GM20000 (cell line): ENCODE measurements at places on chromosomes 16 and 17.

DNA sequence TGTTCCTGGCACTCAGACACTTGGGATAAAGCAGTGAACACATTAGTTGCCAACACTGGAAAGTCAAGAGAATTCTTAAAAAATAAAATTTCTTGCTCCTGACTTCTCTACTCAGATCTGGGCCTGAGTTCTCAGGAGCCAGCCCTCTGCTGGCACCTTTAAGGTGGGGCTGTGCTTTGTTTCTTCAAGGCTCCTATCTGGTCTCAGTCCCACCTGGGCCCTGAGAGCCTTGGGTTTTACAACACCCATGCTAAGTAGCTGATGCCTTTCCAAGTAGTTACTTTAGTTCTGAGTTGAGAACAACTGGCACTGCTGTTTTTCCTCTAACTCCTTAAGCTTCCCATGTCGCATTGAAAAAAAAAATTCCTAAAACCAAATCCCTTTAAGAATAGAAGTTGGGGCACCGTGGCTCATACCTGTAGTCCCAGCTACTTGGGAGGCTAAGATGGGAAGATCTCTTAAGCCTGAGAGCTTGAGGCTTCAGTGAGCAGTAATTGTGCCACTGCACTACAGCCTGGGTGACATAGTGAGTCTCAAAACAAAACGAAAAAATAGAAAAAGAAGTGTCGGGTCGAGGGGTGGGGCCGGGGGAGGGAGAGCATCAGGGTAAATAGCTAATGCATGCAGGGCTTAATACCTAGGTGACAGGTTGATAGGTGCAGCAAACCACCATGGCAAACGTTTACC lies 16.6 kb downstream of the CHAD start:
- DNase-seq: no peak

DNA sequence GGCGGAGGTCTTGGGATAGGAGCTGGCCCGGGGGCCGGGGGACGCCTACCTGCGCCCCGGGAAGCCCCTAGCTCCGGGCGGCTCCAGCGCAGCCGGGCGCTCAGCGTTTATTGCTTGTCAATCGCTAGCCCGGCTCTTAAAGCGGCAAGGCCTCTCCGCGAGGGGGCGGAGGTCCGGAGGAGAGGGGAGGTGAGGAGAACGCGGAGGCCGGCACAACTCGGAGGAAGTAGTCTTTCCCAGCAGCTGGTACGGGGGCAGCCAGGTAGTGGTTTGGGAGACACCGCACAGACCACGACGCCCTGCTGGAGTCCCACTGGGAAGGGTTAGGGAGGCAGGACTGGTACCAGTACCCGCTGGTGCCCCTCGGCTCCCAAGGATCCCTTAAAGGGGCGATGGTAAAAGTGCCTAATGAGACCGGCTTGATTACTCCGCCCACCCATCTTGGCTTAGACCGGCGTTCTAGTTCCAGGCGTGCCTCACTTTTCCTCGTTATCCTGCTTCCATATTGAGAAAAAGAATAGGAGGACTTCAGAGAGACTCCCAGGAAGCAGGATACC lies at the start of gene MPP2:
Gene MPP2, minus strand, starts transcription at position 112 of the 557 bp plus-strand sequence. CDS start 3,076 bp downstream, outside the sequence.
- DNase-seq: peak; percentile 55

DNA sequence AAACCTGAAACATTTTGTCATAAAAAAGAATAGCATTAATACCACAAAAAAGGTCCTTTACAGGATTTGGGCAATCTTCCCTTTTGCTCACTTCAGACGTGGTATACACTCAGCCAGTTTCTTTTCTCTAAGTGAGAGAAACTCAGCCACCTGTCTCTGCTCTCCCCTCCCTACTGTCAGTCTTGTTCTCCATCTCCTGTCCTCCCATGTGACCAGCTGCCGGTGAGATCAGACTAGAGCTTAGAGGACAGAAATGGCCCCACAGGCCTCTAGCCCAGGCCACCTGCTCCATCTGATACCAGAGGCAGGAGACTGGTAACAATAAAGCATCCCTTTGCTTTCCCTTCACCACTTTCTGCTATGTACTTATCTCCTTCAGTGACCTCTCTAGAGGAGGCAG lies 34.9 kb downstream of the CMC2 start:
- DNase-seq: peak; percentile 35

DNA sequence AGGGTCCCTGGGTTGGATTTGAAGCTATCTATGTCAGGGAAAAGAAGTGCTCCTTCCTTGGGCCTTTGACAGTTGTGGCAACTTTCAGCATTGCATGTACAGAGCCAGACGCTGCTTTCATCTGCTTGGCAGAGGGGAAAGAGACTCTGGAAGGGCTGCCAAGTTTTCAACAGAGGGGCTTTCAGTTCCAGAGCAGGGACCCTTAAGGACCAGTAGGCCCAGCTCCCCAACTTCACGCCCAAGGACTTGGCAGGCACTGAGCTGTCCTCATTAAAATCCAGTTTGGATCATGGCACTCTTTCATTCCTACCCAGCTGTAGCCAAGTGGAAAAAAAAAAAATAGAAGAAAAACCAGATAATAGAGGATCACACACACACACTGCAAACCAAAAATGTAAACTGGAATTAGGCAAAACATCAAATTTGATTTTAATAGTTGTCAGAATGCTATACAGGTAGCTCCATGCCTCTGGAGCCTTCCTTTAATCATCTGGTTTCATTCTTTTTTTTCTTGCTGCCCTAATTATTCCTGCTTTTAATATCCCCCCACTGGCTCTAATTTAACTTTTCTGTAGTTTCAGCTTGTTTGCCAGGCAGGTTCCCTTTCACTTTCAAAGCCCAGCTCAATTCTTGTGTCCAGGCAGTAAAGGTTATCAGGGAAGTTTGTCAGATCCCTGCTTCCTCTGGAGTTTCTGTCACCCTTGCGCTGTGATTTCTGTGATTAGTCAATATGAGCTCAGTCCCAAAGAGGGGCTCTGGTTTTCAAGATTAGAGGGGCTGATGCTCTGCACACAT lies 702.6 kb upstream of the CDH8 start:
- DNase-seq: no peak

- DNase-seq: no peak
Observed at GRCh38 chr16:2779151-2779920, 2.3 kb upstream of the ELOB start.

GRCh38 chr16:27444015-27444414 lies 42.0 kb downstream of the IL21R start:
- no peak for DNase-seq

DNA sequence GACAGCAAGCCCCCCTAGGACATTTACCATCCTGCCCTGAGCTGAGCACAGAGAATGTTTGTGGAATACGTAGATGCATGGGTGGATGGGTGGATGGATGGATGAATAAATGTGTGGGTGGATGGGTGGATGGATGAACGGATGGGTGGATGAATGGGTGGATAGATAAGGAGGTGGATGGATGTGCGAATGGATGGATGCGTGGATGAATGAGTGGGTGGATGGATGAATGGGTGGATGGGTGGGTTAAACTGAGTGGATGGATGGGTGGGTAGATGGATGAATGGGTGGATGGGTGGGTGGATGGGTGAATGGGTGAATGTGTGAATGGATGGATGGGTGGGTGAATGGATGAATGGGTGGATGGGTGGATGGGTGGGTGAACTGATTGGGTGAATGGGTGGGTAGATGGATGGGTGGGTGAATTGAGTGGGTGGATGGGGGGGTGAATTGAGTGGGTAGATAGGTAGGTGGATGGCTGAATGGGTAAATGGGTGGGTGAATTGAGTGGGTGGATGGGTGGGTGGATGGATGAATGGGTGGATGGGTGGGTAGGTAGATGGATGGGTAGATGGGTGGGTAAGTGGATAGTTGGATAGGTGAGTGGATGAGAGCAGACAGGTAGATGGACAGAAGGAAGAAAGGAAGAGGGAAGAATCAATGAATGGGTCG lies 5.2 kb downstream of the TMC6 start:
- no peak for DNase-seq

- DNase-seq: no peak
Observed at GRCh38 chr17:75225016-75225415, 19.5 kb downstream of the NUP85 start.

DNA sequence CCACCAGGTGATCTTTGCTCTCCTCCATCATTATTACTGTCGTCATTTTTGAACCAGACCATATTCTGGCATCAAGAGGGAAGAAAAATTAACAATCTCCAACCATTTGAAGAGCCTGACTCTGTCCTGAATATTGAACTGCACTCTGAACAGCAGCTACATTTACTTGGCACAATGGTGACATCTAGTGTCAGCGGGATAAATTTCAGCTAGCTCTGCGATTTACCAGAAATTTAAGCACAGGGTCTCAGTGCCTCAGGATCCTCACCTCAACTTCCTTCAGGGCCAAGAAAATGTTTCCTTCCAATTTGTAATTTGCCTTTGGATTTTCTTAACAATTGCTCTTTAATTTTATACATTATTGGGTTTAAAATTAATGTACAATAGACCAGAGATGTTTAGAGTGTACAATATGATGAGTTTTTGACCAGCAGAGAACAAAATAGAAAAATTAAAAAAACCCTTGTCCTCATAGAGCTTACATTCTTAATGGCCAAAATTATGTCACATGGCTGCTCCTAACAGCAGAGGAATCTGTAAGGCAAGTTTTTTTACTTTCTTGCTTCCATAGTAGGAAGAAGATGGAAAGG lies 10.7 kb upstream of the ZNF19 start:
- peak; percentile 73 for DNase-seq

GRCh38 chr16:69048328-69049120 lies 56.9 kb upstream of the HAS3 start:
- DNase-seq: no peak

DNA sequence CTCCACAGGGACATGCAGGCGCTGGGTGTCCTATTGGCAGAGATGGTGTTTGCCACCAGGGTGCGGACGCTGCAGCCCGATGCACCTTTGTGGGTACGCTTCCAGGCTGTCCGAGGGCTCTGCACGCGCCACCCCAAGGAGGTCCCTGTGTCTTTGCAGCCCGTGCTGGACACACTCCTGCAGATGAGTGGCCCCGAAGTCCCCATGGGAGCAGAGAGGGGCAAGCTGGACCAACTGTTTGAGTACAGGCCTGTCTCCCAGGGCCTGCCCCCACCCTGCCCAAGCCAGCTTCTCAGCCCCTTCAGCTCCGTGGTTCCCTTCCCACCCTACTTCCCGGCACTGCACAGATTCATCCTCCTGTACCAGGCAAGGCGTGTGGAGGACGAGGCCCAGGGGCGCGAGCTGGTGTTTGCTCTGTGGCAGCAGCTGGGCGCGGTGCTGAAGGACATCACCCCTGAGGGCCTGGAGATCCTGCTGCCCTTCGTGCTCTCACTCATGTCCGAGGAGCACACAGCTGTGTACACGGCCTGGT lies 2.8 kb downstream of the WDR81 start:
- DNase-seq: no peak

DNA sequence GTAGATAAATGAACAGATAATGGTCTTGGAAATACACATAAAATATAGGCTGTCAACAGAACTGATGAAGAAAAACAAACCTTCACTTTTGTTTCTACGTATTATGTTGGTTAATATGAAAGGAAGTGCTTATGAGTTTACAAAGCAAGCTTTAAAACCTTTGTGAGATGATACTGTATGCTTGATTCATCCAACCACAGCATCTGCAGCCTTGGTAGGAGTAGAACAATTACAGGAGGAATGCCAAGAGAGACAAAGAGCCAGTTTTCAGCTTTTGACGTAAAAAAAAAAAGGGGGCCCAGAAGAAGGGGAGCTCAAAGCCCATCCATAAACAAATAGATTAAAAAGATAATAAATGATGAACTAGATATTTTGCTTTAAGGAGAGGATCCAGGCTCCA lies 13.3 kb downstream of the FAM20A start:
- DNase-seq: no peak

DNA sequence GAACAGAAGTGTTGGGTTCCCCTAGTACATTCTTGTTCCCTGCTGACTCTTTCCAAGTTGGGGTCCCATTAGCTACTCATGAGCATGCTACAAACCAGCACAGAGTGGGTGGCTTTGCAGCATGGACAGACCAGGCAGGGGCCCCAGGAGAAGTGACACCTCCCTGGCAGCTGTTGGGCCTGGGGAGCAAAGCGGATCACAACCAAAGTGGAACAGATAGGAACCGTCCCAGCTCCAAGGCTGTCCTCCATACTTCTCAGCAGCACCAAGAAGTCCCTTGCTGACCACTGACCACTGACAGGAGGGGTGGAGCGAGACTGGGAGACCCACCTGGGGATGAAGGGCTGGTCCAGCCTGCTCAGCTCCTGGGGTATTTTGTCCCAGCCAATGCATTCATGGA lies 12.4 kb upstream of the GFAP start:
- no peak for DNase-seq

DNA sequence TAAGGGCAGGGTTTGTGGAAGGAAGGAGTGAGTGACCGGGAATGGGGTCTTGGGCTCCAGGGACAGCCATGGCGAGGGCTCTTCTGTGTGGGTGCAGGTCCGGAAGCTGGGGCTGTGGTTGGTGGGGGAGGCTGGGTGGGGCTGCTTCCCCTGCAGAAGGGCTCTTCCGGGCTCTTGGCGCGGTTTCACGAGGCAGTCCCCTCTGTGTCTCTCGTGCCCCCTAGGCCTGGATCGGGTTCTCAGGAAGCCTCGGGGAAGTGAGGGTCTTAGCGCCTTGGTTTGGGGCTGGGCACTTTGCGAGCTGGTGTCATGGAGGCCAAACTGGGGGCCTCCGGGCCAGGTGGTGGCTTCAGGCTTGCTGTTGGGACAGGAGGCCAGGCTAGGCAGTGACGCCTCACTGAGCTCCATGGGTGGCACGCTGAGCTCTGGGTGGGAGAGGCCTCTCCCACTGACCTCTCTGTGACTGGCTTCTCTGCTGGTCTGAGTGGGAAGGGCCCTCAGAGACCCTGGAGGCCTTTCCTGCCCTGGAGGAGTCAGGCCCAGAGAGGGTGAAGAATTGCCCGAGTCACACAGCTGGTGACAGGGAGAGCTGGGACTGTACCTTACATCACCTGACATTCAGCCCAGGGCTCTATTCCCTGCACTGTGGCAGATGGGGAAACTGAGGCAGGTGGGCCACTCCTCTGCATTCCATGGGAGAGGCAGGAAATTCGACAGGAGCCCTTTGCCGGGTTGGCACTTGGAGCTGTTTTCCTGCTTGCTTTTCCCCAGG lies 8.2 kb downstream of the ADCY7 start:
- DNase-seq: peak; percentile 73

GRCh38 chr16:75761108-75761507 lies 34.8 kb upstream of the CPHXL start:
- DNase-seq: peak; percentile 18

DNA sequence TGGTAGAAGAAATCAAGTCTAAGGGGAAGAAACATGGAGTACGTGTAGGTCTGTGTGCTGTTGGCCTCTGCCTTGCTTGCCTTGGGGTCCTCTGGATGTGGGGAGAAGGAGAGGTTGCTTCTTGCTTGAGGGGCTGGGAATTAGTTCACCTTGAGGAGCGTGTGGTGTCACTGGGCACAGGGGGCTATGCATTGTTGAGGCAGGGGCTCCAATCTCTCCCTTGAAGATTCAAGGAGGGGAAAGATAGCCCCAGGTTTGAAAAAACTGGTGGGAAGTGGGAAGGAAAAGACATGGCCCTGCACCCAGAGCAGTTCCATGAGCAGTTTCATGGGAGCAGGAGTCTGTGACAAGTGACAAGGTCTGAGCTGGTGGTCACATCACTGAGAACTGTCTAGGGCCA lies 103.4 kb downstream of the CYLD start:
- no peak for DNase-seq

GRCh38 chr17:7843536-7844291 lies 9.7 kb downstream of the KDM6B start:
- DNase-seq: peak; percentile 94
